Stimulated activated CD4-positive, alpha-beta T cell treated with anti-CD3 and anti-CD28 coated beads, Interleukin-1b, Interleukin-23, amount 100 ng/mL, for 1 hour (primary cell): ENCODE measurements at places on chromosomes 6 and 20.

DNA sequence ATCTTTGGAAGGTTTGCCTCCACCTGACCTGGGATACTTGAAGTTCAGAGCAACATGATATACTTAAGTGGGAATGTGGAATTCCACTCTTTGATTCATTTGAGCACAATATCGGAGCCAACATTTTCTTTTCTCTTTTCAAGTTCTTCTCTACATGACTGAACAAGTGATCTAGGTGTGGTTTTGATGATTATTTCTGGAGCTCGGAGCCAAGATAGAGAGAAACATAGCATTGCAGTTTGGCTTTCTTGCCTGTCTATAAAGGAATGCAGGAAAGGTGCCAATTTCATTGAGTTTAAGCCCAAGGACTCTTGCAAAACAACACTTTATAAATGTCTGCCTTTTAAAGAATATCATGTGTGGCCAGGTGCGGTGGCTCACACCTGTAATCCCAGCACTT lies 124.2 kb upstream of the FAM83B start:
- no peak for DNase-seq

- DNase-seq: no peak
These were observed 101.7 kb upstream of the SPACA1 start for GRCh38 chr6:87945966-87946365.

GRCh38 chr6:70557998-70558397 lies 8.7 kb upstream of the SDHAF4 start:
- DNase-seq: no peak

- no peak for DNase-seq
These were observed 20.0 kb downstream of the PDYN start for GRCh38 chr20:1973601-1974440.

- DNase-seq: no peak
These were observed 75.9 kb downstream of the ERMARD start for GRCh38 chr6:169827290-169827717.

DNA sequence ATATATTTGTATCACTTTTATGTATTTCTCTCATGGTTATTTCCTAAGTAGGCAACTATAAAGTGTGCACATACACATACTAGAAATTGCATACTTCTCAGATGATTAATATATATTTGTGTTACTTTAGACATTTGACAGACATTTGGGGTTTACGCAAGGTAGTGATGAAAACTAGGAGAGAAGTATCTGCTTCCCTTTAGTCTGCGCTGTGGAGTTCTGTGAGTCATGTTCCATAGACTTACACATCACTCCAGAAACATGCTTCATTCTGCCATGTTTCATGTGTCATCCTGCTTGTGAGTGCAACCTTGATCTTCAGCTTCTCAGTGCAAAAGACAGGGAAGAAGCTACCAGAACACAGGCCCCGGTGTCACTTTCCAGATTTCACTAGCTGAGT lies 200.7 kb upstream of the BMP2 start:
- no peak for DNase-seq

GRCh38 chr20:43916881-43917371 lies 2.3 kb downstream of the TOX2 start:
- DNase-seq: no peak

DNA sequence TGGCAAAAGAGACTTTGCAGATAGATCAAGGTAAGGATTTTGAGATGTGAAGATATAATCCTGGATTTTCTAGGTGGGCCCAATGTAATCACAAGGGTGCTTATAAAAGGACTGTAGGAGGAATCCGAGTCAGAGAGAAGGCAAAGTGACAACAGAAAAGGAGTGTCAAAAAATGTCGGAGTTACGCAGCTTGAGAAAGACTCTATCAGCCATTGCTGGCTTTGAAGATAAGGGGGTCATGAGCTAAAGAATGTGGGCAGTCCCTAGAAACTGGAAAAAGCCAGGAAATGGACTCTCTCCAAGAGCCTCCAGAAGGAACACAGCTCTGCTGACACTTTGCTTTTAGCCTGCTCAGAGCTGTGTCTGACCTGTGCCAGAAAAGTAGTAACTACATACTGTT lies 8.7 kb upstream of the RWDD1 start:
- DNase-seq: no peak

DNA sequence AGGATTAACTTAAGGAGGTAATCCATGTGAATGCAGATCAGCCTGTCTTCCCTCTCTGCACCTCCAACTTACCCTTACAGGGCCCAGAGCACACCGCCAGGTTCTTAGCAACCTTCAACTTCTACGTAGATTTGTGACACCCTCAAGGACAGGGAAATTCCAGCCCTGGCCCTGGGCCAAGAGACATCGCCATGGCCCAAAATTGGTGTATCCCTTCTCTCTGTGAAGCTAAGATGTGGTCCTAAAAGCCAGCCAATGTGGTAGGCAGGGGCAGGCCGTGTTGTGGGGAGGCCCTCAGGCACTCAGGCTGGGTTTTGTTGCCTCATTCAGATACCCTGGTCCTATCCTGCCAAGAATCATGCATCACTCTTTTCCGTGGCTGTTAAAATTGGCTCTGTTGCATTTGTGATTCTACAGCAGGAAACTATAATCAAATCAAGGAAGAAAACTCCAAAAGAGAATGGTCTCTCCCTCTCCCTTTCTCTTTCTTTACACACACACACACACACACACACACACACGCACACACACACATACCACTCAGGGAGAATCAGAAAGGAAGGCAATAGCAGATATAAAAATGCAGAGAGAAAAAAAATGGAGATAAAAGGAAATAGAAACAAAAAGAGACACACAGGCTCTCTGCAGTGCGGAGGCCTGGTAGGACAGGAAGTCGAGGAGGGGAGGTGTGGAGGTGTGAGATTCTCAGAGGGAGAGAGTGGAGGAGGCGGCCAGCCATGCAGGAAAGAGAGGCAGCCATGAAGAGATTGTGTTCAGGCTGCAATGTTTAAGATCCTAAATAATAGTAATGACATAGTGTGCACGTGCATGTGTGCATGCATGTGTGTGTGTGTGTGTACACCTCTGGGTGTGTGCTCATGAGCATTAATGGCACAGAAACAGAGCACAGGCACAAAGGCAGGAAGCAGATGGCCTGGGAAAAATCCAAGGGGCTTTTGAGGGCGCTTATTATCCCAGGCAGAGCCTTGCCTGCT lies 201.8 kb upstream of the LRFN2 start:
- DNase-seq: no peak
